ENCODE measurements at places on chromosomes 12 and 14.

DNA sequence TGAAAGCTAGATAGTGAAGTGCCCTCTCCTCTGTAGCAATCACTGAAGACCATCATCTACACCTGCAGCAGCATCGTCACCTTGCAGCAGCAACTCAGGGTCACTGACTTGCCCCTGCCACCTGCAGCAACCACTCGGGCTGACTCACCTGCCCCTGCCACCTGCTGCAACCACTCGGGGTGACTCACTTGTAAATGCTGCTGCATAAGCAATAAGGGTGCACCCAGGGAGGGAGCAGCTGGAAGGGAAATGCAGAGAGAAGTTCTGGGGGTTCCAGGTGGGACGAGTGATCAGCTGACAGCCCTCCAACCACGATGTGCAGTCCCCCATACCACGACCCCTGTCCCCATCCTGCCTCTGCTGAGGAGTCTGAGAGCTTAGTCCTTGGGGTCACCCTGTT, 357.1 kb upstream of the SFSWAP start:
- no peak for DNase-seq

- no peak for DNase-seq
These were observed 436.1 kb downstream of the DAD1 start for GRCh38 chr14:22152903-22153302.

DNA sequence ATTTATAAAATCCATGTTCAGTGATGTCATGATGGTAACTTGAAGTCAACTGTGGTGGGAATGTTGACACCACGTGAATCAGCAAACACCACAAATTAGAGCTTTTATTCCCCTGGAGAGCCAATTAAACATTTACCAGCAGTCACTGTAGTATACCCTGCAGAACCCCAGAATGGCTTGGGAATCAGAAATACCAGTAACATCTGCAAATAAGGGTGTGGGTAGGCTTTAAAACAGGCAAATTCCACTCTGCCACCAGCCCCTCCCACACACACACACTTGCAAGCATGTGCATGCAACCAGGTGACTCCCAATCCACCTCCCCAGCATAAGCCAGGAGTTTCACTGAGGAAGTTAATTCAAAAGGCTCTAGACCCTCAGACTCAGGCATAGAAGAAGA, 63.6 kb upstream of the TMEM263 start:
- no peak for DNase-seq

GRCh38 chr12:121709478-121709961, 3.0 kb upstream of the TMEM120B start:
- DNase-seq: no peak

DNA sequence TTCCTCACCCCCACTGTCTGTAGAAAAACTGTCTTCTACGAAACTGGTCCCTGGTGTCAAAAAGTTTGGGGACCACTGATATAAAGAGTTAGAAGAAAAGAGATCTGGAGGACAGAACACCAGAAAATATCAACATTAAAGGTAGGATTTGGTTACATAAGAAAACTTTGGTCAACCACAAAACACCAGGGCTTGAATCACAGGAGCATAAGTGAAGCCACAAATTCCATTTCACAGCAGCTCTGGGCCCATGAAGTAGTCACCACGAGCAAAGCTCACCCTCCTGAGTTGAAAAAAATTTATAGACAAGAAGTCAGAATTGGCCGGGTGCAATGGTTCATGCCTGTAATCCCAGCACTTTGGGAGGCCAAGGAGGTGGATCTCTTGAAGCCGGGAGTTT, 19.4 kb downstream of the RALGAPA1 start:
- no peak for DNase-seq

GRCh38 chr14:75301666-75302325, 23.2 kb downstream of the FOS start:
- DNase-seq: no peak

DNA sequence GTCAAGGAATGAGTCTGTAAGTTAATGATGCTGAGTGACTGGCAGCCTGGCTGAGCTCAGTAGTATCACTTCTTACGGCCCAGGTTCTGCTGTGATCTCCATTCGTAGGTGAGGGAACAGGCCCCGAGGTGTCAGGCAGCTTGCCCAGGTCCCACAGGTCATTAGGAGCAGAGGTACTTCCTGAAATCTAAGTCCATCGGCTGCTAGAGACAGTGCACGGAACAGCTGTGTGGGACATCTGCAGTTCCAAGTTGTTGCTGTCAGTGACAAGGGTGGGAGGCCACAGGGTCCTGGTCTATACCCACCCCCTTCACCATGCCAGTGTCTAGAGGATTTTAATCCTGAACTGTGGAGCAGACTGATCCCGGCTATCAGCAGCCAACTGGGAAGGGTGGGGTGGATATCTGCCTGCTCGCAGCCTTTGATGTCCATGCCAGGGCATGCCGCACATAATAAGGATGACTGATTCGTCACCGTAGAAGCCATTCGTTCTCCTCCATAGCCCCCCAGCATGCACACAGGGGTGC, 82.3 kb upstream of the RIN3 start:
- no peak for DNase-seq

DNA sequence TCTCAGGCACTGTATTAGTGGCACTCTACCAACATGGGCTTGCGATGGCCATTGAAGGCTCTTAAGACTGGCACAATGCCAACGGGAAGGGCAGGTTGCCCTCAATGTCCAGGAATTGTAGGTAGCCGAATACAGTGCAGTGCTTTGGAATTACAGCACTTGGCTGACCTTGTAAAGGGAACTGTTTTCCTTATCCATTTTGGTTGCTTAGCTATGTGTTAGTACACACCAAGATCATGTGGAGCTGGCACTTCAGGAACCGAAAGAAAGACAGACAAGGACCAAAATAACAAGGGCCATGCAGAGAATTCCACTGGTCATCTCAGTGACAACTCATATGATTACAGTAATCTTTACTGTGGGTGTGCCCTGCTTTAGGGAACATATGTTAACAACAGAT, 72.7 kb downstream of the DYRK2 start:
- DNase-seq: no peak

All from stimulated activated CD4-positive, alpha-beta T cell treated with anti-CD3 and anti-CD28 coated beads, TNF-alpha, amount 100 ng/mL, for 1 hour (primary cell).